ENCODE measurements at places on chromosomes 6 and 20.

DNA sequence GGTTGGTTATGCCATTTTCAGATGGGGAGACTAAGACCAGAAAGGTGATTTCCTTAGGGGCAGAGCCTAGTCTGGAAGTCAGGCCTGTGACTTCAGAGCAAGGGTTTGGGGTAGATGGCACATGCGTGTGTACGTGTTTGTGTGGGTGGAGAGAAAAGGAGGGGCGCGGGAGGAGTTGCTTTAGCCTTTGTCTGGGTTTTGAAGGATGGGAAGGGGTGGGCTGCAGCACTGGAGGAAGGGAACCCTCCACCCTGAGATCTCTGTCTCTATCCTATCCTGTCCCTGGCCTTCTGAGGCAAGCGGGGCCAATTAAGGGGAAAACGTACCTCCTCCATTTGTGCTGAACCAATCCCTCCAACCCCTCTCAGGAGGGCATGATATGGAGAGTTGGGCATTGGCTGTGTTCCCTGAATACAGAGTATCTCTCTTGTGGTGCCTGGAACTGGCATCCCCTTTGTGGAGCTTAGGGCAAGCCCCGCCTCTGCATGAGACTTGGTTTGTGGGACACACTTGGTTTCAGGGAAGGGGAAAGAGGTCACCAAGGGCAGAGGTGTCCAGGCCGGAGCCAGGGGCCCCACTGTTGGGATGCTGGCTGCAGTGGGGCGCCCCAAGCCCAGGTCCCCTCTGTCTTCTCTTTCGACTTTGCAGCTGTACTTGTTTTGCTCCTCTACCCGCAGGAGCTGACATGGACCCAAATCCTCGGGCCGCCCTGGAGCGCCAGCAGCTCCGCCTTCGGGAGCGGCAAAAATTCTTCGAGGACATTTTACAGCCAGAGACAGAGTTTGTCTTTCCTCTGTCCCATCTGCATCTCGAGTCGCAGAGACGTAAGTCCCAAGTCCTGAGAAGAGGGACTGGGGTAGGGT is at the start of gene DBNDD2:
DBNDD2 (plus strand) TSS at position 507 of the 863 bp plus-strand sequence; CDS start at position 686, 179 bp downstream.
- DNase-seq = no peak

GRCh38 chr6:125294925-125295324 is 6.8 kb downstream of the HDDC2 start:
- DNase-seq = no peak

- no peak for DNase-seq
These were observed 48.9 kb downstream of the EBF4 start for GRCh38 chr20:2741463-2741862.

DNA sequence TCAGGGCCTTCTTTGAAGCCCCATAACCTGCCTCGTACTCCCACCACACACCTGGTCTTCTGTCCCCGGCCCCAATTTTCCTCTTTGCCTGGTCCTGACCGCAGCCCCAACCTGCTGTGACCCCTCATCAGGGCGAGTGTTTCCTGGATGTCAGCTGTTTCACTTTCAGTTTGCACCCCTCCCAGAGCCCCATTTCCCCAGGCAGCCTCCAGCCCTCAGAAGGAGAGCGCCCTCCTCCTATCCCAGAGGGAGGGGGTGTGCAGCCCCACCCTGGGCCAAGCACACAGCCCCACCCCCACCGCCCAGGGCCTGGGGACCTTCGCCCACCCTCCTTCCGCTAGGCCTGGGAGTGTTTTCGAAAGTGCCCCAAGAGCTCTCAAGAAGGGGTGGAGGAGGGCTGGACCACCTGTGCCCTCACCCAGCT is 1.5 kb downstream of the BAK1 start:
- DNase-seq = no peak

- DNase-seq = no peak
These were observed 260.3 kb upstream of the SPTLC3 start for GRCh38 chr20:12748359-12748994.

- no peak for DNase-seq
These were observed 37.1 kb upstream of the GRM4 start for GRCh38 chr6:34182751-34183531.

GRCh38 chr6:139538366-139538765 is 163.9 kb upstream of the CITED2 start:
- no peak for DNase-seq

DNA sequence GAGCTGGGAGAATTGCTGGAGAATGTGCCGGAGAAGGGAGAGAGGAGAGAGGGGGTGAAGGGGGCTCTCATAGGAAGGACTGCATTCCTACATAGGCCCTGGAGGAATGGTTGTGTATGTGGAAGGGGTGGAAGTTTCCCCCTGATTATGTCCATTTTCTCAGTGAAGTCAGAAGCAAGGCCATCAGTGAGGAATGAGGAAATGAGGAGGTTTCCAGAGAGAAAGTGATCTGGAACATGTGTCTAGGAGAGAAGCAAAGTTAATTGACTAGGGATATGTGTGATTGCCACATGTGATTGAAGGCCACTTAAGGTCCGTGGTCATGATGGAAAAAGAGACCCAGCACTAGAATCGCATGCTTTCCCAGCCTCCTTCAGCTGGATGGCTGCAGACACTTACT is 42.3 kb downstream of the TBPL1 start:
- DNase-seq = no peak

DNA sequence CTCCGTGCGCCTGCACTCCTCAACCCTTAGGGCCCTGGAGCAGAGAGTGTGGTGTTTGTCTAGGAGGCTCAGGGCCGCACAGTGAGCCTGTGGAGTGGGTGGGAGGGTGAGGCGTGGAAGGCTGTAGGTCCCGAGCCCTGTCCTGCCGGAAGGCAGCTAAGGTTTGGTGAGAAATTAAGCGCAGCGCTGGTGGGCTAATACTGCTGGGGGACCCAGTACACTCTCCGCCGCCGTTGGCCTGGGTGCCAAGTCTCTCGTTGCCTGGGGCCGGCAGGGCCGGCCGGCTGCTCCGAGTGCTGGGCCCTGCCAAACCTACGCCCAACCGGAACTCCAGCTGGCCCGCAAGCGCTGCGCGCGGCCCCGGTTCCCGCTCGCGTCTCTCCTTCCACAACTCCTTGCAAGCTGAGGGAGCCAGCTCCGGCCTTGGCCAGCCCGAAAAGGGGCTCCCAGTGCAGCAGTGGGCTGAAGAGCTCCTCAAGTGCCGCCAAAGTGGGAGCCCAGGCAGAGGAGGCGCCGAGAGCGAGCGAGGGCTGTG is 40.4 kb upstream of the MCUR1 start:
- DNase-seq = no peak

- no peak for DNase-seq
These were observed 11.5 kb downstream of the SLC4A11 start for GRCh38 chr20:3227506-3227905.

GRCh38 chr6:148599967-148600426 is 146.8 kb upstream of the UST start:
- no peak for DNase-seq

GRCh38 chr20:17644451-17644850 is 37.6 kb downstream of the RRBP1 start:
- no peak for DNase-seq

- no peak for DNase-seq
These were observed 5.9 kb downstream of the NDUFAF5 start for GRCh38 chr20:13790708-13791107.

- no peak for DNase-seq
These were observed 197.5 kb downstream of the ISM1 start for GRCh38 chr20:13418263-13419229.

All from SJCRH30 (cell line).